ENCODE measurements at places on chromosomes 3 and 15.

DNA sequence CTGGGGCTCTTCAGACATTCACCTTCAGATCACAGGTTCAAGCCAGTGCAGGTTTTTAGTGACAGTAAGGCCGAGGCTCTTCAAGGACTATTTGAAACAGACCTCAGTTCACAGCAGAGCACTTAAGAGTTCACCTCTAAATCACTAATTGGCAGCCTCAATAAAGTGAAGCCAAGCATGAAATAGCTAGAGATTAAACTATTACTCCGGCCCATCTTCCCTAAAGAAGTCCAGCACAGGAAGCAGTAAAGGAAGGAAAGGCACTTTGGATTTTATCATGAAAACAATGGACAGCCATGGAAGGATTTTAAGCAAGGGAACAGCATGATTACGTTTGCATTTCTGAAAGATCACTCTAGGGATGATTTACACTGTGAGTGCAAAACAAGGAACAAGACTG lies 27.6 kb upstream of the ARL6 start:
- no peak for DNase-seq

- DNase-seq: no peak
Observed at GRCh38 chr15:75693501-75694240, 19.0 kb downstream of the CSPG4 start.

DNA sequence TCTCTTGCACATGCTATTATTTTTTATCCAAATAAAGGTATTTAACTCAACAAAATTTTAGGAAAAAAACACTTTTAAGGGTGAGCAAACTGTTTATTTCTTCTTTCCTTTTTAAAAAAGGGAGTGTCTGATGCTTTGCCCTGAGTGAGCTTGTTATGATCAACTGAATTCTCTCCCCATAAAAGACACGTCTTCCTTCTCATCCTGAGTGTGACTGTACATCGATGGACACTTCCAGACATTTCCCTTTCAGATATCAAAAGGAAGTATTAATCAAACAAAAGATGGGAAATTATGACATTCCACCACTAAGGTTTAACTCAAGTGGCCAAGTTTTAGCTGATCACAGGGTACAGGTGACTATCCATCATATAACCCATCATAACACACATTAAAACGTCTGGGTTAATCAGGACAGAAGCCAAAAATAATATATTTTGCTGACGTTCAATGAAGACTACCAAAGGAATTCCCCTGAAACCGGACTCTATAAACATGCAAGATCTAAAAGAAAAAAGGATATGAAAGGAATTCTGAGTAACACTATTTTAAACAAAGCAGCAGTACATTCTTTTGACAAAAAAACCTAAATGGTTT lies 354.8 kb downstream of the MECOM start:
- DNase-seq: no peak

DNA sequence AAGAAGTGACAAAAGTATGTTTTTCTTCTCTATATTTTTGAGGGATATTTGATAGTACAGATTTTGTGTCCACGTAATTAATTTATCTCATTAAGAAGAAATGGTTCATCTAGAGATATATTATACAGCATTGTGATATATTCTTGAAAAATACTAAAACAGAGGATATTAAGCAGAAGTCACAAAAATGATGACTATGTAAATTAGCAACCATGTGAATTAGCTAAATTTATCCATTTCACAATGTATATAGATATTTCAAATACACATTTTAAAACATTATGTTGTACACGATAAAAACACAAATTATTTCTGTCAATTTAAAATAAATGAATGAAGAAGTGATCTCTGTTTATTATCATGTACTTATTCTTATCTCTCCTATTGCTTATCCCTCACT lies 989.5 kb downstream of the TUSC7 start:
- no peak for DNase-seq

All from activated T-helper 2 cell treated with anti-CD3 and anti-CD28 coated beads, Interferon-gamma antibody, Interleukin-2, Interleukin-4, amounts not matched to agents 10 μg/mL and 5 μg/mL and 100 μg/mL, durations not matched to agents 14 hours and 24 hours and 36 hours (primary cell).